ENCODE measurements at places on chromosomes 3 and 15.

DNA sequence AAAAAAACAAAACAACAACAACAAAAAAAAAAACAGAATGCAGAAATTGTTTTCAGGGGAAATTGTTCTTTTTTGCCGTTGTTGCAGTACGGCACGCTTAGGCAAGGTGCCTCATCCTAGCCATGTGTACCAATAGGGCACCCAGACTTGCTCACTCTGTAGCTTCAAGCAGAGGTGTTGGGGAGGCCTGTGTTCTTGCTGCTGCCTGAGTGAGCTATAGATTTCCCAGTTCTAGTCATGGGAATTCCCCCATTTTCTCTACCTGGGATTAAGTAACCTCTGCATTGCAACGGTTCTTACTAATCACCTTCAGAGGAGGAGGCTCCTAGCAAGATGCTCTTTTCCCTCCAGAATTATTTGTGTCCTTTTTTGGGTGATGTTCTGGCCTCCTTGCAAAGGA is 12.9 kb upstream of the PARL start:
- DNase-seq = no peak

GRCh38 chr3:53188720-53189119 is 27.7 kb downstream of the PRKCD start:
- no peak for DNase-seq

DNA sequence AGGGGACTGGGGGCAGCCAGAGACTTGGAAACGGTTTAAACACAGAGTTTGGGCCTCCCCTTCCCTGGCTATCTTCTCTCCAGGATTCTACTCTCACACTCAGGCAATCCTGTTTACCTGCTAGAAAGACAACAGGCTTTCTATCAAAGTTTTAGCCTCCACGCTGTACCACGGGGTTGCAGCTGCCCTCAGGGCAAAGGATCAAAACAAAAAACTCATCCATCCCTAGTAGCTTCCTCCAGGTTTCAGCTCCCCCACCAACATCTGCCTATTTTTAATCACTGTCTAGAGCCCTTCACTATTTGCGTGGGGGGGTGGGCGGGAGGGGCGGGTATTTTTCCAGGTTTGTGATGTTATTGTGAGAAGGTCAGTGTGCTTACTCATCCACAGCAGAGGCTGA is 286.8 kb upstream of the TRIM42 start:
- no peak for DNase-seq

DNA sequence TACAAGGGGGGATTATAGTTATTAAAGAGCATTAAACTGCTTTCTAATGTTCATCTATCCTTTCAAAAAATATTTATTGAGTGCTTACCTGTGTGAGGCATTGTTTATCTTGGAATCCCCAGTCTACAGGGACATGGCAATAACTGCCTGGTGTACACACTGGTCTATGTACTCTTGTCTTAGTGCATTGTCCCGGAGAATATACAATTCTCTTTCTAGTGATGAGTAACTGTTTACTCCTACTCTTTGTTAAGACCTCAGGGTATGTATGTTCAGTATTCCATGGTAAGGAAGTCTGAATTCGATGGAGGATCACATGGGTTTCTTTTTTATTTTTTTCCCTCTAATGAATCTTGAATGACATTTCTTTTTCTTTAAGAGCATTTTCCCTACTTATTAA is 772.4 kb upstream of the NR2F2 start:
- DNase-seq = no peak

DNA sequence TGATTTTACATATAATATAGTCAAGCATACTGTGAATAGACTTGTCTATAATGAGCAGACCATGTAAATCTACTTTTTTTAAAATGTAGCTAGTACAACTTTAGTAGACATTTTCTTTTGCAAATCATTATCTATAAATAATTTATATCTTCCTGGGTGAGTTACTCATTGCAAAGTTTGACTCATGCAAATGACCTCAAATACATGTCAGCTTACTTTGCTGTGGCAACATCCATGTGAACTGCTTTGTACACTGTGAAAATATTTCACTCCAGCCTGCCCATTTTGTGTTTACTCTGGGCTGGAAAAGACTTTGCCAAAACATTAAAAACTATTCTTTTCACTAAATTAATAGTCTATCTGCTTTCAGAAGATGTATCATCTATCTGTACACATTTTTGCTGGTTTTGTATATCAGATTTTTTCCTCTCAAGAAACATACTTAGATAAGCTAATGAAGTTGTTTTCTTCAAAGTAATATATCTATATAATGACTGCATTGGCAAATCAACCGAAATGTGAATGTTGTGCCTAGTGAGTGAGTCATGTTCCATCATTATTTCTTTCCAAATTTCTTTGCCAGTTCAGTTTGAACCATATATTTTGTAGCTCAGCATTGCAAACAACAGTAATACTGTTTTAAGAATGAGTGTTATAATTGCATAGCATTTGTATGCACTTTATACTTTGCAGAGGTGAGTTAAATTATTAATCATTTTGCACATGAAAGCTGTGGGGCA is 26.5 kb downstream of the IGSF10 start:
- no peak for DNase-seq

- no peak for DNase-seq
Measured at GRCh38 chr3:29515451-29515850, 234.6 kb downstream of the RBMS3 start.

- DNase-seq = no peak
Measured at GRCh38 chr3:142447301-142447851, 461 bp downstream of the XRN1 start.

DNA sequence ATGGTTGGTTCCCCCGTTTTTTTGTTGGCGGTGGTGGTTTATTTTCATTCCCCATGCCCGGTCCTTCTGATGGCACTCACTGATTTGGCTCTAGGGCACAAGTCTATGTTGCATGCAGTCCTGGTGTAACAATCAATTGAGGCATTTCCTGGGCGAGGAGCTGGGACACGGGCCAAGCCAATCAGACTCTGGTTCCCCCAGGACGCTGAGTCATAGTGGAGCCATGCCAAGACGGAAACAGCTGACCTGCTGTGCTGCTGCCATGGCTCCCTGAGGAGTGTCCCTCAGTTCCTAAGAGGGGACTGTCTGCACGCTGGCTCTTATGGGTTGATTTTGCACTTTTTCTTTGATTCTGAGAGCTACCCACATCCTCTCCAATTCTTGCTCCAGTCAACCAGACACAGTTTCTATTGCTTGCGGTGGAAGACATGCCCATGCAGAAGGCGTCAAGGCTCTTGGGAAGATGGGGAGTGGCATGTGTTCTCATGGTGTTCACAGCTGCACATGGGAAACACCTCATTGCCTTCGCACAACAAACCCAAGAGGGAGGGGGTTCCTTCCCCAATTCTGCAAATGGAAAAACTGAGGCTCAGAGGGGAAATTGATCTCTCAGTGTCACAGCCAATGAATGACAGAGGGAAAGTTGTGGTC is 28.3 kb upstream of the ALDH1L1 start:
- no peak for DNase-seq

DNA sequence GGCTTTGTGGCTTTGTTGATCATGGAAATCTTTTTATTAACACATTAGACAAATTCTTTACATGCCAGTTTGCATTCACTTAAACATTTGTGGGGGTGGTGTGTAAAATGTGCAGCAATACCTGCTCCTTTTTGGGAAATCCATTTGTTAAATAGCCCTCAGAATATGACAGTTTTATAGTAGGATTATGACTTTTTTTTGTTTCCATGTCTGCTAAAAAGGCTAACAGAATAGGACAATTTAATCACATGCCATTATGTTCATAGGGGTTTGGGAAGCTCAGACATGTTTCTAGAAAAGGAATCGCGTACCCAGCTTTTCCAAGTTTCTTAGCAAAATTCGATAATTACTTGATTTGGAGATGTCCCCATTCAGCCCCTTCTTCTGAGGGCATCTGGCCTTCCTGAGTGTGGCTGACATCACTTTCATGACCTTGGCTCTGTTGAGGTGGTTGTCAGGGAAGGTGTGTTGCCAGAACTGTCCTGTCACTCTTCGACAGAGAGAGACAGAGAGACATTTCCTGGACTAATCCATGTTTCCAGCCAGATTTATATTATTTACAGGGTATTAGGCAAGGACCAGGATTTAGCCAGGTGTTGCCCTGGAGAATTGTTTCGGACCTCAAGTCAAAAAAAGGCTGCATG is 126.4 kb downstream of the PTPRG start:
- no peak for DNase-seq

DNA sequence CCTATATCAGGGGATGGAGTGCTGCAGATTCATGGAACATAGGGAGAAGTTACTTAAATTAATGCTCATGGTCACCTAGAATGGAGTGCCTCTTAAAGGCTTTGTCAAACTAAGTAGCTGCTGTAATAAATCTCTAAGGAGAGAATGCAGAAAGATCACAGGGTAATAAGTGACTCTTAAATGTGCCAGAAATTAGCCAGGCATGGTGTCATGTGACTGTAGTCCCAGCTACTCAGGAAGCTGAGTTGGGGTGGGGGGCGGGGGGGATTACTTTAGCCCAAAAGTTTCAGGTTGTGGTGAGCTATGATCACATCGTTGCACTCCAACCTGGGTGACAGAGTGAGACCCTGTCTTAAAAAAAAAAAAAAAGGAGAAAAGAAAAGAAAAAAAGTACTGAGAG is 90.9 kb upstream of the ASB14 start:
- DNase-seq = no peak

- no peak for DNase-seq
Measured at GRCh38 chr3:17626395-17626794, 116.0 kb downstream of the TBC1D5 start.

- no peak for DNase-seq
Measured at GRCh38 chr3:101010296-101010695, 17.1 kb upstream of the ABI3BP start.

GRCh38 chr3:54888873-54889272 is 39.0 kb downstream of the LRTM1 start:
- DNase-seq = no peak

GRCh38 chr3:171981271-171981605 is 58.1 kb upstream of the FNDC3B start:
- no peak for DNase-seq

DNA sequence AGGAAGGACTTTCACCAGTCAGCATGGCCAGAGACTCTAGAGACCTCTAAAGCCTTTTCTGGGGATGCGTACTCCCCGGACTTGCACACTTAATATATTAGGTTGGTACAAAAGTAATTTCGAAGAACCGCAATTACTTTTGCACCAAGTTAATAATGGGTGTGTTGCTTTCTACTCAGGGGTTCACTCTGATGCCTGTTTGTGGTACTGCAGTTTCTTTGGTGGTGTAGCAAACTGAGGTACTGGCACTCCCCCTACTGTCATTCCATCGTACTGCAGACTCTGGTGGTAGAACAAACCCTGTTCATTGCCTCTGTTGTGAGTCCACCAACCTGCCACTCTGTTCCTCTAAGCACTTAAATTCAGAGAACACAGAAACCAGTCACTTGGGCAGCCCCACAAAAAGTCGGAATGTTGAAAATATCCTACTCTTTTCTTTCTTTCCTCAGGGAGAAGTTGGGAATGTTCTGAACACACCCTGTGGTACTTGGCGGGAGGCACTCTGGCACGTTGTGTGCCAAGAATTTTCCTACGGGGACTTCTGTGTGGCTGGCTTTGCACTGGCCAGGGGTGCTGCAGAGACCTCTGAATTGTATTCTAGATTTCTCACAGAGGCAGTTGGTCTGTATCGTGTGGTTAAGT is 46.3 kb downstream of the GABRG3 start:
- DNase-seq = peak; percentile 57

- DNase-seq = no peak
Measured at GRCh38 chr3:102205647-102206046, 229.2 kb upstream of the ZPLD1 start.

DNA sequence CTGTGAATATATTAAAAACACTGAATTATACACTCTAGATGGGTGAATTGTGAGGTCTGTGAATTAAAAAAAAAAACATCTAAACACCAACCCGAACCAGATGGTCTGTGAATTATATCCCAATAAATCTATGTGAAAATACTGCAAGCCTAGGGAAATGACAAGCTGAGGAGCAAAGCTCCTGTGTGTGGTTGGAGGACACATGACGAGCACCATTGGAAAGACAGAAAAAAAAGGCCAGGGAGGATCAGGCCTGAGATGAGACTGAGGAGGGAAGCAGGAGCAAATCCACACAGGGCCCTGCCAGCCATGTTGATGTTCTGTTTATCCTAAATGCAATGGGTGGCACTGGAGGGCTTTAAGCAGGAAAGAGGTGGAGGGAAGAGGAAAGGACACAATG is 200.0 kb downstream of the RORA start:
- no peak for DNase-seq

GRCh38 chr3:12393894-12394293 is 90.4 kb upstream of the TSEN2 start:
- no peak for DNase-seq

Measured in SK-N-DZ (cell line).